ENCODE measurements at places on chromosomes 12 and 14. TPM values are rescaled to one million over a fixed set of nuclear protein-coding genes. Genes with fewer than 3 reads are reported as not detected.

DNA sequence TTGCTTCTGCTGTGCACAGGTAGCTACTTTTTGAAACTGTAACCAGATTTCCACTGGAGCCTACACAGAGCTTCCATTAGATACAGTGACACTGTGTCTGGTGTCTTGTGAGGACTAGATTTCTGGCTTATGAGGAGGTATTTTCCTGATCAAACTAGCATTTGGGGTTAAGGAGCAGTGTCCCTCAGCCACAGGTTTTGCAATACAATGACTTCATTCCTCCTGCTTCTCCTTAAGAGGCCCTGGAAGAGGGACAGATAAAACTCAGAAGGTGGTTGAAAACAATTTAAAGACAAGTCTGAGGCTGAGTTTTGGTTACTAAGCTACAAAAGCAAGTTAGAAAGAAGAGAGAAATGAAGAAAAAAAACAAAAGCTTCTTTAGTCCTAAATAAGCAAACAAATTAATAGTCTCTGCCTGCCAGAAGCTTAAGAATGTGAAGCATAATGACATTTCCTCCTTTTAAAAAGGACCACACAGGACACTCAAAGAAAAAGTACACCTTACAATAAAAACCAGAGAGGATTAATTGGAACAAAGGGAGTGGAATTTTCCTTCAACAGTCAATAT lies 53.0 kb downstream of the PKP2 start:
- peak; percentile 69 for DNase-seq

HSPA2 gene
- total RNA-seq = 44.2 TPM

GRCh38 chr14:23033801-23034497 lies 751 bp downstream of the PSMB5 start:
- no peak for DNase-seq

USP5 gene
- 107 TPM for total RNA-seq

ACVRL1 gene
- total RNA-seq = 2.1 TPM

GDF3 gene
- total RNA-seq = not detected

GRCh38 chr12:6135071-6135470 lies 10.6 kb upstream of the VWF start:
- DNase-seq = no peak

GRCh38 chr12:47378222-47378582 lies 298.4 kb upstream of the AMIGO2 start:
- no peak for DNase-seq

DNA sequence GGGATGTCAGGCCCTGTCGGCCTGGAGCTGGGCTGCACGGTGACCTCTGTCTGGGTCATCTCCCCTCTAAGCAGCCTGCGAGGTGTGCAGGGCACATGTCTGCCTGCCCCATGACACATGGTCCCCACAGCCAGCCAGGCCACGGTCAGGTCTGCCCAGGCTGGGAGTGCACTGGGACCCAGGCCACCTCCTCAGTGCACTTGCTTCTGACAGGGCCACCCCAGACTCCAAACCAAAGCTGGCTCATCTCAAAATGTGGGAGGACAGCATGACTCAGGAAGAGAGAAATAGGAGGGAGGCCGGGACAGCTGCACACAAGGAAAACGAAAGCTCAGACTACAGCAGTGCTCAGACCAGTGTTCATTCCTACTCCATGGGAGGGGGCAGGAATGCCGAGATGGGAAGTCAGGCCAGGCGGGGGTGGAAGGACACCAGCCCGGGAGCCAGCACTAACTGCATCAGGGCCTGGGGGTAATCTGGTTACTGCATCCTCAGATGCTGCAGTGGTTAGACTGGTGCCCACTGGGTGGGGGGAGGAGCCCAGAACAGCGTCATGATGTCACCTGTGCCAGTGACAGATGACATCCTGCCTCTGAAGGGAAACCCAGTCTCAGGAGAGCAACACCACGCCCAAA lies 4.0 kb downstream of the P2RX2 start:
- peak; percentile 12 for DNase-seq

ETNK1 gene
- 24.0 TPM for total RNA-seq

AGAP2 gene
- under 0.01 TPM for total RNA-seq

ADCY4 gene
- 0.40 TPM for total RNA-seq

TBC1D30 gene
- total RNA-seq = 1.1 TPM

DNA sequence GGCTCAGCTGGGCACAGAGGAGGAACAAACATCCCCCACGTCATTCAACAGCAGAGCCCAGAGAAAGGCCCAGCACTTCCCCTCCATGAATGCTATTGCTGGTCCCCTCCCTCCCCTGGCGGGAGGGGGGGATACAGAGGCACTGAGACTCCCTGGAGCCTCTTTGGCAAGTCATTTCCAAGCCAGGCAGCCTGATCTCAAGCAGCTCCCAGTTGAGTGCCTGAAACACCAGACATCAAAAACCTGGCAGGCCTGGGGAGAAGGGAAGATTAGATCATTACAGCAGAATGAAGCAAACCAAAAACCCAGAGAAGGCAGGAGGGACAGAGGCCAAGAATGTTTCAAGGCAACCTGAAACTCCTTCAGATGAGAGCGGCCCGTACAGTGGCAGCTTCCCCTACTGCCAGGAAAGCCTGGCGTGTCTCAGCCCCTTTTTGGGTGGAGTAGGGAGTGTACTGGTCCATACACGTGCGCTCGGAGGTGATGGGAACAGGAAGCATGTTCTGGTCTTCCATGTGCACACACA lies 92.1 kb downstream of the LRRC74A start:
- DNase-seq = no peak

LMNTD1 gene
- total RNA-seq = not detected

DNA sequence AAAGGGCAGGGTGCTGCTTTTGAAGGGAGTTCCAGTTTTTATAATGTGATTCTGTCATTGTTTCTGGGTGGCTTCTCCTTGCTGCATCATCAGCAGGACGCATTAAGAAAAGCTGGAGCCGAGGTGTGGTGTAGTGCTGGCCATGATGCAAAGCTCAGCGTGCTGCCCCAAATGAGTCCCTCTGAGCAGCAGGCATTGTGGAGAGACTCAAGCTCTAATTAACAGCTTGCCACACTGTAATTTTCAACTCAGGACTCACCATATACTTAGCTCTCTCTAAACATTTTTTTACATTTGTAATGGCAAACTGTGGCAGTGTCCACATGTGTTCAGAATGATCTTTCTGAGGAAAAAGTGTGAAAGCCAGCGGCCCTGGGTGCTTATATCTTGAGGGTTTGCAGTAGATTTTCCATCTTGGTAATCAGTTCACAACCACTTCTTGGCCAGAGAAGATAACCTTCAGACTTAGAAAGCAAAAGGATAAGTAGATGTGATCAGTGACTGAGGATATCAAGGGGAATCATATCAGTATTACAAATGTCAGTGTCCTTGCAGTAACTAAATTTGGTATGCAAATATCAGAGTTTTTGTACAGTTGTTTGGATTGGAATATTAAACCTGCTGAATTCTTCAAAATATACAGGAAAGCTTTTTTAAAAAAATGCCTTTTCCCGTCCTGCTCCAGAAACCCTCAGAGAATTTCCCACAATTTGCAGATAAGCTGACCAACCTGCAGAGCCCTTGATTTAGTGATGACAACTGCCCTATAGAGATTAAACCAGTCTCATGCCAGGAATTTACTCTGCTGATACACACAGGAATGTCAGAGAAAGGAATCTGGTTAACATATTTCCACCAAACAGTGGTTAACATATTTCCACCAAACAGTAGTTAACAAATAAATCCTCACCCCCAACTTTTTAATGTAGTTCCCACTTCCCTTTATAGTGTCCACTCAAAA lies 63.6 kb downstream of the DAAM1 start:
- DNase-seq = peak; percentile 75

DNA sequence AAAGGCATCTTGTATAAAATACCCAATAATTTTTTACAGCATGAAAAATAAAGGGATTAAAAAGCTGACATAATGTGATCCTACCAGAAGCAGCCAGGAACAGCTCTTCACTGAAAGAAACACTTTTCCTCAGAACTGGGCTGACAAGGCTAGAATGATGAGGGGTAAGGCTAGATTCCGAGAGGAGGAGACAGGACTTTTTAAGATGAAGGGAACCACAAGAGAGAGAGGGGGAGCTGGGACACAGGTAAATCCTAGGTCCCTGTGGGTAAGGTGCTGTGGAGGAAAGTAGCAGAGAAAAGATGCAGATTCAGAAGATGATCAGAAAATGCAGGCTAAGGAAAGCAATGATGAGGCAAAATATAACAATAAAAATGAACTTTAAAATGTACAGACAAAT lies 29.5 kb downstream of the C2CD5 start:
- no peak for DNase-seq

DNA sequence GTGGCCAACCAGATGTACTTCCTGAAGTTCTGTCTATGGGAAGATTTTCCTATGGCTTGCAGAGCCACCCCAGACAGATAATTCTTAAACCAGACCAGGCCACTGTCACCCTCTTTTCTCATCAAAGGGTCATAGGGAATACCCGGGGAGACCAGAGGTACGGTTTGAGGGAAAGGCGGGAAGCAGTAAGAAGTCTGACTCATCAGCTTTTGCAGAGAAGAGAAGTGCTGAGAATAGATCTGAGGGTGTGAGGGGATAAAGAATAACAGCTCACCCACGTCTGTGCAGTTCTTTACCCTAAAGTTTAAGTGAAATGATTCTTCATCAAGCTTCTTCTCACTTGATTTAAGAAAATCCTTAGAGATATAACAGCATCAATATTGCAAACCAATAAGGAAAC lies 21.3 kb upstream of the POC1B start:
- DNase-seq = no peak

DNA sequence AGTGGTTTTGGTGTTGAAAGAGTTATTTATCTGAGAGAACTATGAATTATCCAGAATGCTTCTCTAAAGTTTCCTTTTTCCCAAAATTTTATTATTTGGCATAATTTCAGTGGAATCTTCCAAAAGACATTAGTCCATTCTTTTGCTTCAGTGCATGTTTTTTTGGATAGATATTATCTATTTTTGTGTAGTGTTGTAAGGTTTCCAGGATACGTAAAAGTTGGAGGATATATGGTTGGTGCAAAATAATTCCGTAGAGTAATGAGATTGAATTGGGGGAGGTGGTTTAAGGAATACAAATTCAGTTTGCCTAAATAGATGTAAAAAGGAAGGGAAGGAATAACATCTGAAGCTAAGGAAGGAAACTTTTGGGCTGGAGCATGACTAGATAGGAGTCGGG lies 186.6 kb downstream of the RGS6 start:
- no peak for DNase-seq

RERG gene
- 4.1 TPM for total RNA-seq

GRCh38 chr12:48106681-48107613 lies 1.1 kb upstream of the SENP1 start:
- DNase-seq = no peak

DNA sequence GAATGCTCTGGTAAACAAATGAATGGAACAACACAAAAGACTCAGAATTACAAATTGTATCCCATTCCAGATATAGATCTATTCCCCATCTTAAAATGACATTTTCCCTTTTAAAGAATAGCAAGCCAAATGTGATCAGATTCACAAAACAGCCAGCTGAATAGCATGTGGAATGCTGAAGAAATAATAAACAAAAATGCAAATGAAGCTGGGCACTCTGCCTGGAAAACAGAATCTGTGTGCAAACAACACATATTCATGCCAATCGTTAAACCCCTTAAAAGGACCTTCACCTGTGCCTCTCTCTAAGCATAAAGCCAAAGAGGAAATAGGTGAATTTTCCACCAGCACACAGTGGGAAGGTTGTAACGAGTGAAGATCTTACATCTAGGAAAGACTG lies 67.9 kb upstream of the PDZRN4 start:
- peak; percentile 43 for DNase-seq

NOP9 gene
- 23.2 TPM for total RNA-seq

SERPINA9 gene
- total RNA-seq = not detected

GRCh38 chr14:104313674-104314073 lies 175.3 kb downstream of the KIF26A start:
- no peak for DNase-seq

TPPP2 gene
- not detected for total RNA-seq

ARPC3 gene
- 745 TPM for total RNA-seq

CLEC2A gene
- not detected for total RNA-seq

GRCh38 chr12:91017043-91017442 lies 12.3 kb upstream of the EPYC start:
- DNase-seq = no peak

- DNase-seq = no peak
Observed at GRCh38 chr14:32728976-32729375, 209.7 kb upstream of the NPAS3 start.

NUP107 gene
- total RNA-seq = 46.8 TPM

ENDOU gene
- total RNA-seq = not detected

CARMIL3 gene
- total RNA-seq = 0.10 TPM

KRT77 gene
- not detected for total RNA-seq

RHOJ gene
- not detected for total RNA-seq

- no peak for DNase-seq
Observed at GRCh38 chr12:71124835-71125460, 32.9 kb downstream of the TSPAN8 start.

PIANP gene
- 0.15 TPM for total RNA-seq

GPR84 gene
- total RNA-seq = not detected

- DNase-seq = no peak
Observed at GRCh38 chr14:99315197-99315596, 43.2 kb upstream of the BCL11B start.

PPHLN1 gene
- total RNA-seq = 109 TPM

GRCh38 chr12:125861299-125862281 lies 796.4 kb downstream of the AACS start:
- DNase-seq = peak; percentile 2

- DNase-seq = no peak
Observed at GRCh38 chr14:95146079-95146771, 11.1 kb downstream of the DICER1 start.

CHGA gene
- not detected for total RNA-seq

YY1 gene
- 47.2 TPM for total RNA-seq

GRCh38 chr12:116159593-116160200 lies 117.8 kb downstream of the MED13L start:
- no peak for DNase-seq

MYF5 gene
- not detected for total RNA-seq

DNA sequence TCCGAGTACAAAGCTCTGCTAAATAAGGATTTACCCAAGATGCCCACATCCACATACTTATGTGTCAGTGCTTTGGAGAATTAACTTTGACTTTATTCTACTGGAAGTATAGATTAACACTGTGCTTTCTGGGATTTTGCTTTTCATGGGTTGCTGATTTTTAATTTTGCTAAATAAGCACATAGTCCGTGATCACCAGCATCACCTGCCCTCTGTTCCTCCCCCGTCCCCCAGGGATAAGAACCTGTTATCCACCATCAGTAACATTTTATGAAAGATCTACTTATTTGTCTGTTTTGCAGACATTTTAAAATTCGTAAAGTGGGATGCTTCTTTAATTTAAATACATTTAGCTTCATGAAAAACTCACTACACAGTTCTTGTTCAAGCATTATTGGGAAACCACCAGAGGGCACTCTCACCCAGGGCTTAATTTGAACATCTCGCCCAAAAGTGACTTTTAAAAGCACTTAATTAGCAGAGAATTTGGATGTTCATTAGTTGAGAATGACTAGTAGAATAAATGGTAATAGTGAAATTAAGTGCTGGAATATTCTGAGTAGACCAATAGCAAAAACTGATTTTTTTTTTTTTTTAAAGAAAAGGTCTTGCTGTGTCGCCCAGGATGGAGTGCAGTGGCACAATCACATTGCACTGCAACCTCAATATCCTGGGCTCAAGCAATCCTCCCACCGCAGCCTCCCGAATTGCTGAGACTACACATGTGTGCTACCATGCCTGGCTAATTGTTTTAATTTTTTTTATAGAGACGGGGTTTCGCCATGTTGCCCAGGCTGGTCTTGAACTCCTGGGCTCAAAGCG lies 35.7 kb downstream of the MRPL42 start:
- DNase-seq = peak; percentile 34

GZMH gene
- total RNA-seq = not detected

GRCh38 chr12:20350495-20350894 lies 17.8 kb upstream of the PDE3A start:
- DNase-seq = no peak

- DNase-seq = no peak
Observed at GRCh38 chr12:47100160-47100559, 20.4 kb upstream of the AMIGO2 start.

LRP1-AS gene
- total RNA-seq = not detected

PTGER2 gene
- total RNA-seq = 8.7 TPM

Measured in renal cortical epithelial cell (primary cell).